T-helper 2 cell (primary cell): ENCODE measurements at places on chromosomes 7 and 10.
A peak's percentile ranks its signal among the peaks of the same experiment; 100 is the strongest.

DNA sequence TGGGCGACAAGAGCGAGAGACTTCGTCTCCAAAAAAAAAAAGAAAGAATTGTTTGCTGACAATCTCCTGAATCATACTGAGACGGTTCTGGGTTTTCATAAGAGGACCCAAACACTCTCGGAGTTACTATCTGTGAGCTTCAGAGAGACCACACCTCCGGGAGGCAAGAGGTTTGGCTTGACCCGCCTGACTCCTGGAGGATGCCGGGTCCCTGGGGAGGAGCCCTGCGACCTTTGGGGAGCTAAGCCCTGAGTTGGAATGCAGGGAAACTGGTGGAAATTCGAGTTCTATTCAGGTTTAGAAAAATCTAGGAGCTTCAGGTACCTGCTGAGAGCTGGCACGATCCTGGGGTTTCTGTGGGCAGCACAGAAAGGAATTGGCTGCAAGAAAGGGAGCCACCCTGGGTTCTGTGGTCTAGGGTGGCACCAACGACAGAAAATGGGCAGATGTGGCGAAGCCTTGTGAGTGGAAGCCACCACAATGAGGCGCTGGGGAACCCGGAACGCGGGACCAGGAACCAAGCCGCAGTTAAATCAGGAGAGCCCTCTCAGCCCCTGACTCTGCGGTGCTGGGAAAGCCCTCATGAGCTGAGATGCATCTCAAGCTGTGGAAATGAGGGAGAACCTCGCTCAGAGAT is 21.9 kb upstream of the GATAD1 start:
- no peak for DNase-seq

- peak; percentile 12 for DNase-seq
Observed at GRCh38 chr10:113680190-113681111, 739 bp downstream of the CASP7 start.

- DNase-seq: no peak
Observed at GRCh38 chr7:87689374-87689773, 61.2 kb downstream of the RUNDC3B start.

GRCh38 chr10:22629852-22630233 is 84.5 kb downstream of the PIP4K2A start:
- DNase-seq: no peak

DNA sequence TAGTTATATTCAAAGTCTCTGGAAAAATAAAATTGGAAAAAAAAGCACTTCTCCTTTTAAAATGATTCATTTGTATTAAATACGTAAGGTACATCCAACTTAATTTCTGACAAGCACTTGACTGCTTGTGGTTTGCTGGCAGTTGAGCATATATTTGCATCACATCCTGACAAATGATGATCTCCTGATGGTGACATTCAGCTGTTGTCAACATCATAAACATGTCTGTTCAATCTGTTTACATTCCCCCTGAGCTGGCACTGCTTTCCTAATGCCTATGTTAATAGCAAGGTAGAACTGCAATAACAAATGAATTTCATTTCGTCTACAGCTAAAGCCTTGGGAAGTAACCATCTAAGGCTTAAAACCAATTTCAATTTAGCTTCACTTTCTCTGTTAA is 24.4 kb downstream of the TSPAN12 start:
- no peak for DNase-seq

GRCh38 chr10:78853864-78854263 is 214.9 kb upstream of the ZMIZ1 start:
- no peak for DNase-seq
